T-helper 2 cell (primary cell): ENCODE measurements at places on chromosomes 7 and 10.

DNA sequence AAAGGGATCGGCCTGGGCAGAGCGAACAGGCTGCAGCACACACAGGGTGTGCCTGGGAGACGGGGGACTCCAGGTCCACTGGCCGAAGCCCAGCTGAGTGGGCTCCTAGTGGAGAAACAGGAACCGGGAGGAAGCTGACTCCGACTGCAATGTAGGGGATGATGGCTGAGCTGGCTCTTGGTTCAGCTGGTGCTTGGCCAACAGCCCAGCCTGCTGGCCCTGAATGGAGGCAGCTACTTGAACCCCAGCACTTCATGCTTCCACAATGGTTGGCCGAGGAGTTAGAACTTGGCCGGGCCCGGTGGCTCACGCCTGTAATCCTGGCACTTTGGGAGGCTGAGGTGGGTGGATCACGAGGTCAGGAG lies 27.0 kb upstream of the FRAT2 start:
- no peak for DNase-seq

- DNase-seq, result no peak
Measured at GRCh38 chr7:36070230-36070629, 82.8 kb upstream of the EEPD1 start.

DNA sequence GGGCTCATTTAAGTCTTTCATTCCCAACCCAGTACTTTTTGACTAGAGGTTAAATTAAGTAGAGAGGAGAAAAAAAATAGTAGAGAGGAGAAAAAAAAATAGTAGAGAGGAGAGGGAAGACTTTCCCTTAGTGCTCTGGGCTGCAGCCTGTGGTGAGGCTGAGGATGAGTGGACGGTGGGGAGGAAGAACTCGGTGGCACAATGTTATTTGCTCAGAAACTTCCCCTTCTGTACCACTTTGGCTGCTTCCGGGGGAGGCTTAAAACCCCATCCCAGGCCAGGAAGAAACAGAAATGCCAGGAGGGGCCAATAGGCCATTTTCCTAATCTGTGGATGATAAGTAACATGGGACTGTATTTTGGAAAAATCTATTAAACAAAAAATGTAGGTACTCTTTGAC lies 14.6 kb upstream of the MLXIPL start:
- DNase-seq, result no peak

DNA sequence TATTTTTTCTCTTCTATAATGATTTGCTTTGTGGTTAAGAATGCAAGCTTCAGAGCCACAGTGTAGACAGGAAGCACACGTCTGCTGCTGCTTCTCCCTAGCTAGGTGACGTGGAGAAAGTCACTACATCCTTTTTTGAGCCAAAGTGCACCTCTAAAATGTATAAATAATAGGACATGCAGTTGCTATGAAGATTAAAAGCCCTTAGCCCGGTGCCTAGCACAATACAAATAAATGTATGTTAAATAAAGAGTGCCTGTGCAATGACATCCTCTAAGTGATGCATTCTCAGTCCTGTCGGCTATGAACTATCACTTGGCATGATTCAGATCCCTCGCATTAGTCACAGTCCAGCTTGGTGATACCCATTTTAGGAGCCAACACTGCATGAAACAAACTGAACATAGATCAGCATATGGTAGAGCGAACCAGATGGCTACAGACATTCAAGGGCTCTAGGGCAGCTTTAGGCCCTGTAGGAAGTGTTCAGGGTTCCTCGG lies 4.8 kb upstream of the TRDMT1 start:
- DNase-seq, result no peak
